ELR (cell line): ENCODE measurements at places on chromosomes 11 and 22.
A peak's percentile ranks its signal among the peaks of the same experiment; 100 is the strongest.

GRCh38 chr11:92964471-92964870 is 5.0 kb upstream of the MTNR1B start:
- no peak for DNase-seq

GRCh38 chr11:62832336-62833234 is at the start of gene TEX54:
TEX54 (minus strand) TSS chr11:62832841.
- peak; percentile 47 for DNase-seq

DNA sequence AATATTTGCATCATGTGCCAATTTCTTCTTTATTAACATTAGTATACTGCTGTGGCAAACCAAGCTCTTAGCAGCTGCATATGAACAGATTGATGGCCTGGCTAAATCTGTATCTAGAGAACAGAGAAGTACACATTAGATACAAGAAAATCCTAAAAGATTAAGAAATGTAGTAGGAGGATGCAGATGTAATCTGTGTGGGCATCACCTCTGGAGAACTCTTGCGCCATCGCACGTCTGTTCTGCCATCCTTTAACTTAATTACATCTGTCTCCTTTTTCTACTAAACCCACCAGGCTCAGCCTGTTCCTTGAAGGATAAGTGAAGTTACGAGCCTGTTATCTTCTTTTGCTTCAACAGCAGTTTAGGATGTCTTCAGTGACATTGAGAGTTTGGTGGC is 196.4 kb upstream of the PITPNB start:
- DNase-seq = no peak

GRCh38 chr11:44308923-44309477 is 939 bp downstream of the ALX4 start:
- peak; percentile 31 for DNase-seq

GRCh38 chr11:125167954-125168835 is 3.6 kb downstream of the PKNOX2 start:
- no peak for DNase-seq

DNA sequence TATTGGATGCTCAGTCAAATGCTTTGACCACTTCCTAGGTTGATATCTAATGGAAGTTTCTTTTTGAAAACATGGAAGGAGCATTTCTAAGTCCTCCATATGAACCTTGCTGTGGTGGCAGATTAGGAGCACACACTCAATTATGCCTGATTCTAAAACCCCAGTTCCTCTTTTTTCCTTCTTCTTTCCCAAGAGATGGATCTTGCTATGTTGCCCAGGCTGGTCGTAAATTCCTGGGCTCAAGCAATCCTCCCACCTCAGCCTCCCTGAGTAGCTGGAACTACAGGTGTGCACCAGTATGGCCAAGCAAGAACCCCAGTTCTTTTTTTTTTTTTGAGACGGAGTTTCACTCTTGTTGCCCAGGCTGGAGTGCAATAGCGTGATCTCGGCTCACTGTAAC is 3.0 kb downstream of the LYVE1 start:
- no peak for DNase-seq

GRCh38 chr22:40021401-40022000 is 26.7 kb downstream of the FAM83F start:
- DNase-seq = no peak

DNA sequence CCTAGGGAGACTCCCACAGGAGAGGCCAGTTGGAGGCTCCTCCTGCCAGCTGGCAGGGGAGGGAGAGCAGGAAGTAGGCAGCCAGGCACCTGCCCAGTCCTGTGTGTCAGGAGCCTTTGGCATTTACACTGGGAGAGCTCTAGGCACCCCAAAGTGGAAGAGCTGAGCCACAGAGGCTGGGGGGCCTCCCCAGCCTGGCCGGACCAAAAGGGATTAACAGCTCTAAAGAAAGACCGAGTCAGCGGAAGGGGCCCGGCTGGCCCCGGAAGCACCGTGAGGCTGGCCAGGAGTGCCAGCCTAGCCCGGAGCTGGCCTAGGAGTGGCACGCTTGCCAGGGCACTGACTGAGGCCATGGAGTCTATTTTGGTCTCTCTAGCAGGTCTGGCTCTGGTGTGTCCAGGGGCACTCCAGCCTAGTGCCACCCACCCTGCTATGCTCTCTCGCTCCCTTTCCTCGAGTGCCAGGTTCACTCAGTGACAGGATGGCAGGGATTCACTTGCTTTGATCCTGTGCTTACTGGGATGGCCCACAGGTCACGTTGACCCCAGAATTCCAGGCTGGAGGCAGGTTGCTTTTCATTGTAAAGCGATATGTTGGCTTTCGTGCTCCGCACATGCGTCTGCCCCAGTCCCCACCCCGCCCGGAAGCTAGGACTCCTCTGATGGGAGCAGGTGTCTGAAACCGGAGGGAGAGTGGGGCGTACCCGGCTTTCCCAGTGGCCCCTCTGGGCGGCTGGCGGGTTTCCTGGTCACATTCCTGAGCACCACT is 3.3 kb upstream of the KMT5B start:
- DNase-seq = no peak

- peak; percentile 96 for DNase-seq
These were observed 1.5 kb downstream of the MIAT start for GRCh38 chr22:26658671-26659478.

- DNase-seq = no peak
These were observed 2.0 kb upstream of the PPARA start for GRCh38 chr22:46148336-46148735.

- peak; percentile 57 for DNase-seq
These were observed 432.2 kb upstream of the ANO3 start for GRCh38 chr11:25899617-25900160.

DNA sequence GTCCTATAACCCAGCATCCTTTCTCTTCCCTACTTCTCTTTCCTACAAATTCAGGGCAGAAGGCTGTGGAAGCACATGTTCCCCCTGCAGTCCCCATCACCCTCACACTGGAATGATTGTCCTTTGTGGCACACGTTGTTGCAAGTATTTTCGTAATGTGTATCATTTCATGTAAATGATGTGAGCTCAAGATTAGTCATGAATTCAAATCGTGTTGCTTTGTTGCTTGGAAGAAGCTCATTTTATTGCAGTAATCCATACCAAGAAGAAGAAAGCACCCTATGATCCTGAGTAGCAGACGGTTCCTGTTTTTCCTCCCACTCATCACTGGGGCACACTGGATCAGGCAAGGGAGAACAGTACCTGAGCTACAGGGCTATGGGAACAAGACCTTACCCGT is 173.4 kb downstream of the NCAM1 start:
- DNase-seq = peak; percentile 24

- DNase-seq = no peak
These were observed 841.8 kb upstream of the TENM4 start for GRCh38 chr11:80282643-80283042.

- DNase-seq = peak; percentile 40
These were observed 688 bp downstream of the PTS start for GRCh38 chr11:112226831-112227401.

GRCh38 chr22:49721211-49721763 is 106.4 kb downstream of the BRD1 start:
- no peak for DNase-seq

DNA sequence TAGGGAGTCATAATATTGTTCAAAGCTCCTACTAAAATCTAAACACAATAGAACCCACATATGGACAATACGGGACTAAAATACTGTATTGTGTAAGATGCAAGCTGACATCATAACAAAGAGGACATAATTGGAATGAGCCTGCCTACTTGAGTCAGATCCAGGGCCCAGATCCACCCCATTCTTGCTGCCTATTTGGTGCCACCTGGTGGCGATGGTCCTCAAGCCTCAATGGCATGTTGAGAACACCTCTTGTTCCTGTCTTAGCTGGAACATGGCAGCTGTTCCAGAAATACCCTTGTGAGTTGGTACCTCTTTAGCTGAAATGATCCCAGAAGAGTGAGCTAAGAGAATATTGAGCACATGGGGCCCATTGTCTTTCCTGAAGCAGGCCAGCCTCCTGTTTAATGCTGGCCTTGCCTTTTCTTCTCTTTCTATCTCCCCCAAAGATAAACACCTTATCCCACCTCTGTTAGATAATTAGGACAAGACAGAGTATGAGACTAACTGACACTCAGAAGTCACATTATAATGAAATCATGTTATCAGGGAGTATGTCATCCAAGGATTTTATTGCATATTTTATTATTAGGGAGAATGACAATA is 680.9 kb upstream of the ANO5 start:
- peak; percentile 23 for DNase-seq

DNA sequence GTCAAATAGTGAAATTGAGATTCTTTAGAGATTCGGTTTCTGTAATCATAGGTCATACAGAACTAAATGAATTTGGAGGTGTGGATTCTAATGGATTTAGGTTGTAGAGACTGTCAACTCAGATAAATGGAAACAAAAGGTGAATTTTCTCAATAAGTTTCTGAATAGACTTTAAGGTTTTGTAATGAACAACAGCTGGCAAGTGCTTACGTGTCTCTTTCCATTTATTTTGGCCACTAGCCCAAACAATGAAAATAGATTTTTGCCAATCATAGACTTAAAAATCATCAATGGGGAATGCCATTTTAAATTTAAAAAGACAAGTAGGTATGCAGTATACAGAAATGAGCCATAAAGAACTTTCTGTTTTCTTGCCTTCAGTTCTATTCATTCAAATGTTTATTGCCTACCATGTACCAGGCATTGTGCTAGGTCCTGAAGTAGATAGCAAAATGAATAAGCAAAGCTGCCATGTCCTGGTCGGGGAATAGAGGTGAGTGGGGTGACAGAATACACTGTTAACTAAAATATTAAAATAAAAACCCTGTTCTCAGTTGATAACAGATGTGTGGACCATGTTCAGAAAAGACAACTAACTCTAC is 16.9 kb upstream of the TMEM135 start:
- no peak for DNase-seq

- DNase-seq = no peak
These were observed 289.1 kb upstream of the ISX start for GRCh38 chr22:34776817-34777216.

- DNase-seq = no peak
These were observed 16.1 kb upstream of the CALCB start for GRCh38 chr11:15057329-15057728.
